Stimulated activated CD4-positive, alpha-beta T cell treated with anti-CD3 and anti-CD28 coated beads, TNF-alpha, amount 100 ng/mL, for 4 hours (primary cell): ENCODE measurements at places on chromosomes 1 and 21.

DNA sequence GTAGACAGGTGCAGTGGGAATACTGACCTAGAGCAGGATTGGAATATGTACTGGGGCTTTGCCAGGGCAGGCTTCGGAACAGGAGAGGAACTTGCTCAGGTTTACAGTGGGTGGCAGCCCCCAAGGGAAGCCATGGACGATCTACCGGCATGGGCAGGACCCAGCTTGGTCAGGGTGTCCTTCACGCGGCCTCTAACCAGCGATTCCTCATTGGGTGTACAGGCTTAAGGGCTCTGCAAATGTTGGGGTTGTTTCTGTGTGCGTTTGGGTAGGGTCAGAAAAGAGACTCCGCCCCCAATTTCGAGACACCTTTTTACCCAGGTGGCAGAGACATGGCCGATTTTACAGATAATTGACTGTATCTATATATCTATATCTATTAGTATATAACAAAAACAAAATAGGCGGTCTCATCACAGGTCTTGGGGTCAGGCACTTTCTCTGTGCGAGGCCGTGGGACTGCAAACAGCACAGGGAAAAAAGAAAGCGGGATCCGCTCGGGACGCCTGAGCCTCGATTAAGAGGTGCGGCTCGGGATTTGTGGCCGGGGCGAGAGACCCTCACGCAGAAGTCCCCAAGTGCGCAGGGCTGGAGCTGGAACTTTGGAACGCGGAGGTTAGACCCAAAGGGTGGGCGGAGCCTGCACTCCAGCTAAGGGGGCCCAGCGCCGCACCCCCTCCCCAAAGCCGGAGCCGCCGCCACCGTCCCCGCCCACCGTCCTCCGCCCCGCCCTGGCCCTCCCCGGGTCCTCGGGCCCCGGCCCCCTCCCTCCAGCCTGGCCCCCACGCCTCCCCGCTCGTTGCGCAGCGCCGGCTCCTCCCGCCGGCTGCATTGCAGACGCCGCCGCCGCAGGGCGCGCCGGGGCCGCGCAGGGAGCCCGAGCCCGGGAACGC lies 67.5 kb upstream of the VAMP3 start:
- DNase-seq = no peak

DNA sequence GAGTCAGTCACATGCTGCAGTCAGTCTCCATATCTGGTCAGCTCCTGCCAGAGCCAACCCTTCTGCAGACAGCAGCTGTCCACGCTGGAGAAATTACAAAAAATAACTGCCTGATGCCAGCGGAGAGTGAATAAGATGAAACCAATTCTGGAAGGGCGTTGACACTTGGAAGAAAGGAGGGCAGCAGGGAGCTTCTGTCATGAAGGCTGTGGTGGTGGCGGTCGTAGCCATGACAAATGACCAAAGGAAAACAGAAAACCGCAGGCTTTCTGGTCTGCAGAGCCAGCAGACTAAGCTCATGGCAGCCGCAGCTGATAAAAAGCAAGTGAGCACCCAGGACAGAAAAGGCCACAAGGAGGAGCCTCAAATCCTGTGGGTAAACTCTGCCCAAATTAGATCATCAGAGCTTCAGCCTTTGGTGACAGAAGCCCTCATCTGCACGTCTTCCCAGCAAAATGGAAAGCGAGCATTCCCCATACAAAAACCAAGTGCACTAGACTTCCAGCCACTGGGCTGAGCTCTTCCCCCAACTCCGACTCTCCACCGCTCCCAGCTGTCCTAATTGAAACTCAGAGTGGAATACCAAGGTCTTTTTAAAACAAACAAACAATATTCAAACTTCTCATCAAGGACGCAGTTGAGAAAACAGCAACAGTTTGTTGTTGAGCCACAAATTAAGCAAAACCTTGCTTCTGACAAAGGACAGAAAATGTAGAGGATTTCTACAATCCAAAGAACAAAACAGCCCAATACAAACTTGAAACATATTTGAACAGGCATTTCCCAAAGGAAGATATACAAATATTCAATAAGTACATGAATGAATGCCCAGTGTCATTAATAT lies 28.7 kb downstream of the RSPH1 start:
- DNase-seq = no peak

DNA sequence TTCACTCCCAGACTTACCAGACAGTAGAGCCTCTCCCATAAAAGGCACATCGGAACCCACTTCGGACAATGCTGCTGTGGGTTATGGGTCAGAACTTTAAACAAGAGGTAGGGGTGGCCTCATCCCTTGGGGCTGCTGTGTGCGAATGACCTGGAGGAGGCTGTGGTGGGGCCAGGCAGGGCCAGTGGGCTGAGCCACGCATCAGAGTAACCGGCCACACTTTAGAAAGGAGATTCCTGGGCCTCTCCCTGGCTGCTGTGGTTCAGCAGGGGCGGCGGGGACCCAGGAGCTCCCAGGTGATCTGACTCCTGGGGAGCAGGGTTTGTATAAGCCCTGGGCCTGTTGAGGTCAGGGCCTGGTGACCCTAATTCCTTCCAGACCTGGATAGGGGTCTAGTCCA lies 110.2 kb upstream of the C1orf174 start:
- DNase-seq = no peak

DNA sequence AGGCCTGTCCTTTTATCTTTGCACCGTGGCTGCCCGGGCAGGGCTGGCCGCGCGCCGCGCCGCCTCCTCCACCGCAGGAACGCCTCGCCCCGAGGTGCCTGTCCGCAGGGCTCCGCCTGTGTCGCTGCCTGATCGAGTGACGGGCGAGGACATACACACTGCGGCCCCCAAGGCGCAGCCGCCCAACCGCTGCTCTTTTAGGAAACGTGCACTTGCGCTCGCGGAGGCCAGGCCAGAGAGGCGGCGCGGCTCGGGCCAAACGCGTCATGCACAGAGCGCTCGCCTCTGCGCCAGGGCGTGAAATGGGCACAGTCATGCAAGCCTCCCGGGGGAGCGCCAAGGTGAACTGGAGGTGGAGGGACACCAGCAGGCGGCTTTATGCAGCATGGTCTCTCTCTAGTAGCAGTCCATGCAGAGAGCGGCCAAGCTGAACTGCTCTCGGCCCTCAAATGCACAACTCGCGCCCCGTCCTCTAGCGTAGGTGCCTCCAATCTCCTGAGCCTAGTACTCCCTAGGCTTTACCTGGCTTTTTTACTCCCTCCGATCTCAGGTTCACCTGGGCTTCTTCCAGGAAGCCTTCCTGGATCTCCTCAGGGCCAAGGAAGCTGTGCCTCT lies 12.9 kb downstream of the TRABD2B start:
- DNase-seq = no peak
